SJSA1 (cell line): ENCODE measurements at places on chromosomes 3 and 15. TPM values are rescaled to one million over a fixed set of nuclear protein-coding genes. Genes with fewer than 3 reads are reported as not detected.

GRCh38 chr15:47334805-47335535, 382.3 kb upstream of the SEMA6D start:
- DNase-seq = no peak

Gene NME9
- 0.13 TPM in 1 of 2 replicates, not detected in the other for total RNA-seq

DNA sequence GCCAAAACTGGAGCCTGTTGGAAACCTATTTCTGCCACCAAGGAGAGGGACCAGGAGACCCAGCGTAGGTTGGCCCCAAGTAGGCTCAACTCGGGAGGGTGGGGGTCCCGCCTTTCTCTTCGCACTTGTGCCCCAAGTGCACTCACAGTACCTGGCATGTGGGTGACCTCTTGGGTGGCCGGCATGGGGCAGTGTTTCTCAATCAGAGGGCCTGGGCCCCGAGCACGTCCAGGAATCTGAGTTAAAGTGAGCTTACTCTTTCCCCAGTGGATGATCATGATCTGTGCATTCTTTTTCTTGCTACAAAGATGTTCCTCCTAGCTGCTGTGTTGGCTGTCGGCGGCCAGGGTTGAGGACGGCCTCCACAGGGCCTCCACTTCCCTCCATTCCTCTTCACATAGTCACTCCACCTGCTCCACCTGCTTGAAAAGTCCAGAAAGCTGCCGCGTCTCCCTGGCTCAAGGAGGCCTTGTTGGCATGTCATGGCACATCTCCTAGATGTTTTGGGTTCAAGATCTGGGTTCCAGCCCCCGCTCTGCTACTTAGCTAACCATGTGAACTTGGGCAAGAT, 66.5 kb upstream of the SEC61A1 start:
- no peak for DNase-seq

GRCh38 chr3:28109829-28110228, 131.6 kb upstream of the CMC1 start:
- no peak for DNase-seq

Gene SNTN
- not detected in 2 replicates for total RNA-seq

DNA sequence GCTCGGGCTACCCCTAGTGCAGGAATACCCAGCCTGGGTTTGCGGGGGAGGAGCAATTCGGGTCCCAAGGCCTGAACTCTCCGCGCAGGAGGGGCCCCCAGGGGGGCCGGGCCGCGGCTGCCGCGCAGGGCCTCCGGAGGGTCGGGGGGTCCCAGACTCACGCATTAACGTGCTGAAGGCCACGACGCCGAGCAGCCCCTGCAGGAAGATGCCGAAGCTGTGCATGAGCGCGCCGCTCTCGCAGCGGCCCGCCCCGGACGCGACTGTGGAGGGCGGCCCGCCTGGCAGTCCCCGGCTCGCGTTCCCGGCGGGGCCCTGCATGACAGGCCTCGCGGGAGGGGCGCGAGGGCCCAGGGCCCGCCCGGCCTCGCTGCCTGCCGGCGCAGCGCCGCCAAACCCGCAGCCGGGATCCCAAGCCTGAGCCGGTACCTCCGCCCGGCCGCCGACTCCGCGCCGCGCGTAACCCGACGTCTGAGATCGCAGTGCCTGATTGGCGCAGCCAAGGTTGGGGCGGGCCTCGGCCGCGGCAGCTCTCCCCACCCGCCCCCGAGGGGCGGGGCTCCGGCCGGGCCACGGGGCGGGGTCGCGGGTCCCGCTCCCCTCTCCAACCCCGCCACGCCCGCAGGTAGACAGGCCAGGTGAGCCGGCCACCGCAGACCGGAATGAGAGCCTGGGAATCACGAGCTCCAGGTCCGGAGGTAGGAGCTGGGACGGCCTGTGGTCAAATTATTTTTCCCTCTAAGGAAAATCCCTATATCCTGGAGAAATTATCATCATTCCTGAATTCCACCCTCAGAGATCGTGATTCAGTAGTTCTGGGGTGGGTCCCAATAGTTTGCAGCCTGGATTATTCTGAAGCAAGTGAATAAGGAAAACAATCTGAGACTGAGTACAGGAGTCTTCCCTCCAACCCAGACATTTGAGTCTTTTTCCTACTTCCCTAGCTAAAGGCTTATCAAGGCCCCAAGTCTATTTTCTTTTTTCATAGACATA, at the start of gene STIMATE:
STIMATE (minus strand) TSS at position 419 of the 993 bp plus-strand sequence; CDS start at position 321, 98 bp downstream.
- peak; percentile 48 for DNase-seq

Gene KNG1
- not detected in 2 replicates for total RNA-seq

Gene THPO
- not detected in 2 replicates for total RNA-seq

Gene RPL39L
- total RNA-seq = 29.4 and 55.7 TPM in 2 replicates

DNA sequence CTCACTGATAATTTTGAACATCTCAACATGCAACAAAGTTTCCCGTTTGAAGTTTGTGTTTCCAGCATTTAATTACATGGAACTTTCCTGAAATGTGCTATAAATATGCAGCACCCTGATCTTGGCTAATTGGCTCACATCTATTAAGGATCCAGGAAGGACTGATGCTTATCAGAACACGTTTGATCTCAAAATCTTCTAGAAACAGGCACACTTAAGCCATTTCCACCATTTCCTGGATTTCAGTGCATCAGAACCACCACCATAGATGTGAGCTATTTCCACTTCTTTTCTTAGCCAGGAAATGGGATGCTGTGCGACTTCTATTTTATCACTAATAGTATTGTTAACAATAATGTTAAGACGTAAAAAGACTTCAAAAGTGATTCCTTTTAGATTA, 228.9 kb downstream of the FEZF2 start:
- DNase-seq = no peak

GRCh38 chr3:67362686-67363085, 291.7 kb downstream of the SUCLG2 start:
- no peak for DNase-seq

Gene GRK7
- not detected in 2 replicates for total RNA-seq

Gene GCNT3
- total RNA-seq = 0.13 TPM in 1 of 2 replicates, not detected in the other

DNA sequence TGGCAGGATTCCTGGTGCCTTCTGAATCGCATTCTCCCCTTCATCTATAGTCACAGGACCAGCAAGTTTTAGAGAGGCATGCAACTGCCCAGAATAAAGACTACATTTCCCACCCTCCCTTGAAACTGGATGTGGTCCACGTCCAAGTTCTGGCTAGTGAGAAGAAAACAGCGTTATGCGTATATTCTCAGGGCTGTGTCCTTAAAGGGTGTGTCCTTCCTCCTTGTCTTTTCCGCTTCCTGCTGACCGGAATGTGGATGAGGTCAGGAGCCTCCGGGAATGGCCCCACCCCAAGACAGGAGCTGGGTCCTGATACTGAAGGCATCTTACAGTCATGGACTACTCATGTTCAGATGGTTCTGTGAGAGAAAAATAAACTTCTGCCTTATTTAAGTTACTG, 20.2 kb downstream of the CHST2 start:
- peak; percentile 4 for DNase-seq

Gene KLHL6
- total RNA-seq = not detected in 2 replicates

Gene C3orf85
- total RNA-seq = not detected in 2 replicates

Gene ZKSCAN7
- total RNA-seq = 4.1 and 4.4 TPM in 2 replicates

GRCh38 chr3:70982700-70983140, 600.8 kb downstream of the FOXP1 start:
- peak; percentile 89 for DNase-seq

DNA sequence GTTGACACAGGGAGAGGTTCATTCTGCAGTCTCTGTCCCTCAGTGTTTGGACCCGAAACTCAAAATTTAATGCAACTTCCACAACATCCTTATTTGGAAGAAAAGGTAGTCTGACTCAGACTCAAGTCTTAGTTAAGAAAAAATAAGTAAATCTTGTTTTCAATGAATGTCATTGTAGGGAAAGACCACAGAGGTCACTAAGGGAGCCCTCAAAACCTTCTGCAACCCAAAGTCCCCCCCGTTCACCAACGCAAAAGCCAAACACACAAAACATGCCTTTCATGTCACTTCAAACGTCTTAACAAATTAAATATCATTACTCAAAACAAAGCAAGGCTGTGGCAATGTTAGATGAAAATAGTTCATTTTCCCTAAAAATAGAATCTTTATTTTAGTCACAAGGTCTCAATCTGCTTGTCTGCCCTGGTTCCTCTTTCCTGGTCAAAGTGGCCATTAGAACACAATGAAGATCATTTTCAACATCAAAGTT, 20.9 kb upstream of the SSUH2 start:
- no peak for DNase-seq

GRCh38 chr3:43248973-43249372, 37.4 kb upstream of the SNRK start:
- no peak for DNase-seq

Gene SERPINI2
- total RNA-seq = not detected in 2 replicates

DNA sequence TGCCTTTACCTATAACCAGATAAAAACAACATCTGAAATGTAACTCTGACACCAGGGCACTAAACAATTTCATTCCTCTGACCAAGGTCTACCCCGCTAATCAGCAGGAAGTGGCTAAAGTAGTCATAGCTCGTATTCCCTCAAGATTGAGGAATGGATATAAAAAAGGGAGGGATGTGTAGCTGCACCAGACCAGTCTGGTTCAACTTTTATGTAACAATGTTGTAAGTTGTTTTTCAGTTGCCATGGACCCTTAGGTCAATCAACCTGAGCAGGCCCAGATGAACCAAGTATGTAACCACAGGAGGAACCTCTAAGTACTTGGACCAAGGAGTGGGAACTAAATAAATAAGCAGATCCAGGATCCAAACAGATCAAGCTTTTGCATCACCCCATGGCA, 28.4 kb upstream of the IFT57 start:
- no peak for DNase-seq

Gene PATL2
- total RNA-seq = 0.19 and 0.29 TPM in 2 replicates

DNA sequence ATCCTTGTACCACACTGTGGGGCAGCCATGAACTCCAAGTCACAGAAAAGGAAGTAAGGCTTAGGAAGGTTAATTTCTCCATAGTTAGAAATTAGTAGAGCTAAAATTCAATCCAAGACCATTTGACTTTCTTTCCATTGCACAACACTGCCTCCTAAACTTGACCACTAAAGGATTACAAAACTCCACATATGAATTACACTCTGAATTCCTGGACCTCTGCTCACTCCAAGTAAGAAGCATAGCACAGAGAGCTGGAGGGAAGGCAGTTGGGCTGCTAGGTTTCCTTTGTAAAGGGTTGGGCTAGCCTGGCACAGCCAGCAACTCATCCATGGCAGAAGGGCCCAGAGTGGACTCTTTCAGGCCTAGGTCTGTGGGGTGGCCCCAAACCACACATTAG, 134.4 kb downstream of the MYLK start:
- DNase-seq = peak; percentile 29

GRCh38 chr3:185595526-185595925, 9.4 kb downstream of the SENP2 start:
- DNase-seq = no peak

DNA sequence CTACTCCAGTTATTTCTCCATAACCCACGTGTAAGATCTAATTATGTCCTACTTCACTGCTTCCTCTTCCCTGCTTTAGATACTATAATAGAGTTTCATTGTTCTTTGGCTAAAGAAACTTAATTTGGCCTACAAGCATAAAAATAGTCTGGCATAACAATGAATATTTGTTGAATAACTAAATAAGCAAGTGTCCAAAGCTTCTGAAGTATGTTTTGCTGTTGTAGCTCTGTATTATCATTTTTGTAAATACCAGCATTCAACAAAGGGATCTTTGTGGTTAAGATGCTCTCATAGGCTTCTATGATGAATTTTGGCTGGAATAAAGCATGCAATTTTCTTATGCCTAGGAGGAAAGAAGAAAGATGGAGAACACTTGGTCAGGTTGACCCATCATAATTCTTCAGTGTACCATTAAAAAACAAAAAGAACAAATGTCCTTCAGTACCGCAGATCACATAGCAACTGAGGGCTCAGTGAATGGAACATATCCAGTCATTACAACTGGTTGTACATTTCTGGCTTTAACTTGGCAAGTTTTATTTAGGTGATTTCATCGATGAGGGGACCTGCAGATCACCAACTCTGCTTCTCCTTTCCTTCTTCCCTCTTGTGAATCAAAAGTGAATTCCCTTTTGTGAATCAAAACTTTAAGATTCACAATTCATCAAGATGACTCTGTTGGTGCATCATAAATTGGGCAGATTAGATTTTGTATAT, 465.9 kb upstream of the TGFBR2 start:
- no peak for DNase-seq

DNA sequence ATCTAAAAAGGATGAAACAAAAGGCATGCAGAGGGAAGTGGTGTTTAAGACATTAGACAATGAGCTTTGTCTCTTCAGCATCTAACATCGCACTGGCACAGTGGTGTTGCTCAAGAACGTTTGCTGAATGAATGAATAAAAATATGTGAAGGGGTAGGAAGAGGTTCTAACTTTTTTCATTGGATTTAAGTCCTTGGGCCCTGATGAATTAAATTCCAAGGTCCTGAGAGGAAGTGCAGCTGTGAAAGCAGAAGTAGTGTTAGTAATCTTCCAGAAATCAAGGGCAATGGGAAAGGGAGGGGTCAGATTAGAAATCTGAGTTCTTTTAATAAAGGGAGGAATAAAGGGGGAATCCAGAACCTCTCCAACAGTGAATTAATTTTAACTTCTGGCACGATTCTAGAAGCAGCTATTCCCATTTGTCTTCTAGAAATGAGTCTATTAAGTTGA, 29.6 kb downstream of the TLNRD1 start:
- no peak for DNase-seq

GRCh38 chr15:68564173-68564572, 14.6 kb upstream of the CORO2B start:
- DNase-seq = no peak

DNA sequence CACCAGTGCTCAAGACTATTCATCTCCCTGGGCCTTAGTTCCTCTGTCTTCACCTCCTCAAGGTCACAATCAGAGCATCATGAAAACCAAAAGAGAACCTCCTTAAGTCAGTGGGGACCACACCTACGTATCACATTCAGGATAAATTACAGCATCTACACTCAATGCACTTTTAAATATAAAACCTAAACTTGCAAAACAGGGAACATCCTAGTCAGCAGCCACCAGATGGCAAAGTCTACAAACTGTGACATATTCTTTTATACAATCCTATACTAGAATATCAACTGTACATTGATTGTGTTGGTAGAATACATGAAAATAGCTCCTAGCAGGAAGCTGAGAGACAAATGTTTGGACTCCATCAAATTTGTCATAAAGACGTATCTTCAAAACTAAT, 7.9 kb downstream of the KIF9 start:
- DNase-seq = no peak

Gene CPNE9
- not detected in 2 replicates for total RNA-seq

- DNase-seq = peak; percentile 76
Measured at GRCh38 chr15:44710236-44711095, 657 bp downstream of the PATL2 start.

GRCh38 chr3:128813097-128813496, 66.3 kb upstream of the ACAD9 start:
- DNase-seq = no peak
